Daoy (cell line): ENCODE measurements at places on chromosomes 4 and X.

GRCh38 chrX:103549916-103550315 lies 30.6 kb upstream of the RAB40A start:
- DNase-seq = no peak

DNA sequence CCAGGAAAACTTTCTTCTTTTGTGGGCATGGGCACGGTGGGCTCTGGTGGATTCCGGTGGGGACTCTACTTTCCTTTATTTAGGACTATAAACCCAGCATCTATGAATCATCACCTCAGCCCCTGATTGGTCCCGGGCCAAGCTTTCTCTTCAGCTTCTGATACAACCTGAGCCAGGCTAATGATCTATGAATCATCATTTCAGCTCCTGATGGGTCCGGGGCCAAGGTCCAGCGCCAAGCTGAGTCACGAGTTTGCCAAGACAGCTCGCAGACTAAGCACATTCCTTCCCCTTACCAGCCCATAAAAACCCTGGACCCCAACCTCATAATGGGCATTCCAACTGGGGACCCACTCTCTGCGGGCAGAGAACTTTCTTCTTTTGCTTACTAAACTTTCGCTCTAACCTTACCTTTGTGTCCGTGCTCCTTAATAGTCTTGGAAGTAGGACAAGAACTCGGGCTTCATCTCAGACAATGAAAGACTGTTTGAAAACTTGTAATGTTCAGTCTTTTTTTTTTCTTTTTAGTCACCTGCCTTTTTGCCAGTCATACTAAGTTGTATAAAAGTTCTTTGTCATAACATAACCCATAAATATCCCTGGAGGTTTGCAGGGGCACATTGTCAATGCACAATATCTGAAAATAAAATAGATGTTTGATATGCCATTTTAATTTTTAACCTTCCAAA lies 904.9 kb upstream of the EPHA5 start:
- peak; percentile 89 for DNase-seq

GRCh38 chrX:147953976-147954375 lies 27.2 kb upstream of the FMR1NB start:
- no peak for DNase-seq

GRCh38 chrX:38578167-38578566 lies 16.8 kb downstream of the TSPAN7 start:
- no peak for DNase-seq

GRCh38 chr4:23033796-23034195 lies 341.1 kb downstream of the GBA3 start:
- no peak for DNase-seq

- no peak for DNase-seq
These were observed 123.2 kb upstream of the LNX1 start for GRCh38 chr4:53714236-53715140.

GRCh38 chrX:31697294-31697916 lies 625.6 kb upstream of the FTHL17 start:
- no peak for DNase-seq

GRCh38 chrX:13123247-13123856 lies 78.9 kb upstream of the FAM9C start:
- no peak for DNase-seq

- no peak for DNase-seq
These were observed 72.9 kb downstream of the AMMECR1 start for GRCh38 chrX:110245011-110245410.

DNA sequence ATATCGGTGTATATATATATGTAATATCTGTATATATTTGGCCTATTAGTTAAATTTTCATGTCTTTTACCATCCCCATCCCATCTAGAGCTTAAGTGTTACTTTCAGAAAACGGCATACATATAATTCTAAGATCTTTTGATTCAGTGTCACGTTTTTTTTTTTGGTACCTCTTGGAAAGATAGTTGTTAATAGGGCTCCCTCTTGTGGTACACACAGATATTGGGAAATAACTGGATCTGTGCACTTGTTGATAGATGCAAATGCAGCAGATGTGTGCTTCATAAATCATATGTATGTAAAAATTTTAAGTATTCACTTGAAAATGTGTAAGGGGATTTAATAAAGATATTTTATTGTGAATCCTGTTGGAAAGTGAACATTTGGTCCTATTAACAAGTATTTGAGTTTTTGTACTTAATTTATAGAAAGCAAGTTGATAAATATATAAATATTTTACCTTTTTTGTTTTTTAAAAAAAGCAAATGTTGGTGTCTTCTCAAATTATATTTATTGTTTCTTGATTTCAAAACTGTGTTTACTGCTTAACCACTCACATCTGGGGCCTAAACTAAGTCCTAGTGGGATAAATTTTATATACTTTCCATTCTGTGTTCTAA lies 74.7 kb downstream of the PAQR3 start:
- DNase-seq = peak; percentile 14

- no peak for DNase-seq
These were observed 797.7 kb downstream of the RAPGEF2 start for GRCh38 chr4:159900562-159900961.

- peak; percentile 60 for DNase-seq
These were observed 37.8 kb downstream of the SEPTIN6 start for GRCh38 chrX:119655125-119655524.

DNA sequence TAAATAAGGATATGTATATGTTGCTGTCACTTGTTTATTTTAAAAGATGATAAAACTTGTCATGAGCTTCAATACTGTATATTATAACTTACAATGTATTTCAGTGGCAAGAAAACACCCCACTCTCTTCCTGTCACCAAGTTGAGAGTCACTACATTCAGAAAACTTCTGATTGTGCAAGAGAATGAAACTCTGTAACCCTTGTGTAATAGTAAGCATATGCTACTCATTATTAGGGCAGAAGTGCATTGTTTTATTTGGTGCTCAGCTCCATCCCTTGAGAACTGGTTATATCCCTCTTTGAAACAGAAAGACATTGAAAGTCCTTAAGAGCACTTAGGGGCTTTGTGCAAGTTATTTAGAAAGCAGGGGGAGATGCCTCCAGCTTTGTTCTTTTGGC lies 594.5 kb downstream of the ARAP2 start:
- no peak for DNase-seq

DNA sequence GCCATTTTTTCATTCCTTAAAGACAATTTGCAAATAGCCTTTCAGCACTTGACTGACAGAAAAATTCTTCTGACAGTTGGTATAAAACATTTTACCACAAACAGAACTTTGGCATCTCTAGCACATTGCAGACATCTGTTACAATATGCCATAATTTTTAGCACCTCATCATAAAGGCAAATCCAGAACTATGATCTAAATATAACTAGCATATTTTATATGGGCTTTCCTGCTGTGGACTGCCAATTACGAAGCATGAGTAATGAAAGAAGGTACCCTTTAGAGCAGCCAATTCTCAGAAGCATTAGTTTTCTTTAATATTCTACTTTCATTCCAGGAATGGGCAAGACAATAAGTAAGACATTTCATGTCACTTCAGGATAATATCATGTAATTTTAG lies 647.4 kb upstream of the GALNT7 start:
- DNase-seq = no peak

DNA sequence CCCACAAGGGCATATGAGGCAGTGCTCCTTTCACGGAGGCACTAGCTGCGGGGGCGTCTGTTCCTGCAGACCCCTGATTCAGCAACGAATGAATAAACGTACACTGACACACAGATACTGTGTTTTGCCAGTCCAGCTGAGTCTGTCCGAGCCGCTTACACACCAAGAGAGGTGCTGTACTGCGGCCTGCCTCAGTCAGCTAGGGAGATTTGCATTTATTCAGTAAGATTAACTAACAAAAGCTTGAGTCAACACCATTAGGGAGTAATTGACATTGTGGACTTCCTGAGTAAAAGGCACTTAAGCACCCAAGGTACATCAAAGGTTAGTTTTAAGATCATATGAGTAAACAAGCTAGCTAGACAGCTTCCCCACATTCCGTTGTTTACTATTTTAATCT lies 31.0 kb upstream of the BEX4 start:
- DNase-seq = no peak

- DNase-seq = no peak
These were observed 15.3 kb downstream of the PGRMC1 start for GRCh38 chrX:119251386-119251785.

GRCh38 chr4:112327965-112328733 lies 31.0 kb downstream of the ALPK1 start:
- peak; percentile 4 for DNase-seq

DNA sequence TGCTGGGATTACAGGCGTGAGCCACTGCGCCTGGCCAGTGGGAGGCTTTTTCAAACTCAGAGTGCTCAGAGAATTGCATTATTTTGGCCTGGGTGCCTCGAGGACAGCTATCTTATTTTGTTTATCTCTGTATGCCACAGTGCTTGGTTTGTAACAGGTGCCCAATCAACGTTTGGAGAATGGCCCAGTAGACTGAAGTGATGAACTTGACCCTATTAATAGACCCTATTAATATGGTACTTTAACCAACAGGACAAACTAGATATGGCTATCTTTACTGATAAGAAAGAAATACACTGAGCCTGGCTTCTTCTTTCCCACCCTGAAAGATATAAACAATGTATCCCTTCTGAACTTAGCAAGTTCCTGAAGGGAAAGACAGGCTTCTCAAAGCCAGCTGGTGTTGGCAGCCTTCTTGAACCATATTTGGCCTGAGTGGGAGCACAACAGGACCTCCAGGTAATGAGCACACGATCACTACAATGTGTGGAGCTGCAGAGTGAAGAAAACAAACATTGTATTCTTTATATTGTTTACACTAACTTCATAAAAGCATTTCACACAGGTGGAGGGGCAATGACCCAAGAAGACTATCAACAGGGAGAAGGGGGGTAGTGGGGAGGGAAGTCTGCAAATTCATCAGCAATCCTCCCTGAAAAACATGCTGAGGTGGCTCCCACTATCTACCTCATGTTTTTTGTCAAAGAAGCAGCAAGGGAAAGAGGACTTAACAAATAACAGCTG lies 41.7 kb downstream of the PRPS1 start:
- no peak for DNase-seq
